ENCODE measurements at places on chromosomes 5 and 9.
A peak's percentile ranks its signal among the peaks of the same experiment; 100 is the strongest.

DNA sequence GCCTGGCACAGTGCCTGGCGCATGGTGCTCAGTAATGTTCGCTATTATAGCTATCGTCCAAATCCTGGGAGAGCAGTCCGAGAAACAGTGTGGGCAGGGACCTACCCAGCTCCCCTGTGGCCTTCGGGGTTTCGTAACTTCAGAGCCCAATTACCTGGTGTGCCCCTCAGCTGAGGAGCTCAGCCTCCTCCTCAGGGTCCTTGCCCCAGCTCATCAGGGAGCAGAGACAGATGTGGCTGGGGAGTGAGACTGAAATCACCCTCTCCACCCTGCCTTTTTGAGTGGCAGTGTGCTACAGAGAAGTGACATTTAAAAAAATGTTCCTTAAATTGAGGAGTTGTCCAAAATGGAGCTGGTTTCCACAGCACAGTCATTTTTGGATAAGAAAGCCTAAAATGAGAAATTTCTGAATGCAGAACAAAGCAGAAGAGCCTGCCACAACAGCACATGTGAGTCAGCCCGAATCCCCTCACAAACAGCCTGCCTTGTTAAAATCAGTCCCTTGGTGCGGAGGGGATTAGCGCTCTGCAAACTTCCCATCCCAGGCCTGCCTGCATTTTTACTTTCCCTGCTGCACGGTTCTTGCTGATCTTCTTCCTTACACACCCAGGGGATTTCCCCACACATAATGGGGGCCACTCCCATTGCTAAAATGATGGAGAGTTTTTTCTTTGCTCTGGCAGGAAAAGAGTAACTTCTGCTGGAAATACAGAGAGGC, 78.1 kb upstream of the PITX1 start:
- no peak for DNase-seq

DNA sequence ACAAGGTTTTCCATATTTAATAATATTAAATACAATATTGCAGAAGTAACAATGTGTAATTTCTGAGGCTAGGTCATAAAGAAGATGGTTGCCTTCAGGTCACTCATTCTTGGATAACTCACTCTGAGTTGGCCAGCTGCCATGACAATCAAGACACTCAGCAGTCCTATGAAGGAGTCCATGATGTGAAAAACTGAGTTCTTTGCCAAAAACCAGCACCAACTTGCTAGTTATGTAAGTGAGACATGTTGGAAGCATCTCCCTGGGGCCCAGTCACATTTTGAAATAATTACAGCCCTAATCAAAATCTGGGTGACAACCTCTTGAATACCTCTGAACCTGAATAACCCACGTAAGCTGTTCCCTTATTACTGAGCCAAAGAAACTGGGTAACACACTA, 453.2 kb downstream of the CDH18 start:
- DNase-seq, result peak; percentile 9

DNA sequence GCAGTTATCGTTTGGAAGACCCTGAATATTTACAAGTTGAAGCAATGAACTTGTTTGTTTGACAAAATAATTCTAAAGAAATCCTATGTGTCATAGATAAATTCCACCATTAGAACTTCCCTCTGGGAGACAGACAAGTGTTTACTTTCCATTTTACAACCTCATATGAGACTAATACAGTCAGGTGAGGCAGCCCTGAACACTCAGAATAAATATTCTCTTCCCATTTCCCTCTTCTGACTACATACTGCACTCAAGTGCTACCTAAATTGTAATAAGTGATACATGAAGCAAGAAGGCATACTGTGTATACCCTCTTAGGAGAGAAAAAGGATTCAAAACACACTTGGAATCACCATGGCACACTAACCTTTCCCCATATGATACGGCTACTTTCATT, 6.8 kb downstream of the RASEF start:
- DNase-seq, result no peak

DNA sequence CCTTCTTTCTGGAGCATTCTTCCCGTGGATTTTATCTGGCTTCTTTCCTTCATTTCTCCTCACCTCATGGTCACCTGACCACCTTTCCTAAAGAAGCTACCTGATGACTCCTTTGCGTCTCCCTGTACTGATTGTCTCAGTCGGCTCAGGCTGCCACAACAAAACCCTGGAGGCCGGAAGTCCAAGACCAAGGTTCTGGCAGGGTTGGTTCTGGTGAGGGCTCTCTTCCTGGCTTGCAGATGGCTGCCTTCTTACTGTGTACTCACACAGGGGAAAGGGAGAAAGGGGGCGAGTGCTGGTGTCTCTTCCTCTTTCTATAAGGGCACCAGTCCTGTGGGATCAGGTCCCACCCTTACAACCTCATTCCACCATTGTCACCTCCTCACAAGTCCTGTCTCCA, 140.0 kb downstream of the SYK start:
- no peak for DNase-seq

- no peak for DNase-seq
Observed at GRCh38 chr5:131766689-131767088, 30.1 kb downstream of the FNIP1 start.

DNA sequence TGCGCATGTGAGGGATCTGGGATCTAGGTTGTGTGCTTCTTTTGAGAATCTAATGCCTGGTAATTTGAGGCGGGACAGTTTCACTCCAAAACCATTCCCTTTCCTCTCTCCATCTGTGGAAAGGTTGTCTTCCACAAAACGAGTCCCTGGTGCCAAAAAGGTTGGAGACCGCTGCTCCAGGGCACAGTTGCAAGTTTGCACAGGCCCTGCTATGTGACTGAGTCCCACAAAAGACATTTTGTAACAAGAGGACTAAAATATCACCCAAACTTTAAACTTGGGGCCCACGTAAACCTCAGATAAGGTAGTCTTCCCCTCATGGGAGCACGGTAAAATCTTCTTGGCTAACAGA, 5.8 kb upstream of the ZNF367 start:
- no peak for DNase-seq

DNA sequence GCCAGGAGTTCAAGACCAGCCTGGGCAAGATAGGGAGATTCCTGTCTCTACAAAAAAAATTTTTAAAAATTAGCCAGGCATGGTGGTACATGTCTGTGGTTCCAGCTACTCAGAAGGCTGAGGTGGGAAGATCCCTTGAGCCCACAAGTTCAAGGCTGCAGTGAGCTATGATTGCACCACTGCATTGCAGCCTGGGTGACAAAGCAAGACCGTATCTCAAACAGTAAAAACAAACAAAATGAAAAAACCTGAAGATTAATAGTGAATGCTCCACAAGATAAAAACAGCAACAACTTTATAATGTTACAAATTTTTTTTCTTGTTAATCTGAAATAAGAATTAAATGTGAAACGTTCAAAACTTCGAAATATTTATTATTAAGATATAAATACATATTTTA, 2.7 kb upstream of the TMEM267 start:
- DNase-seq, result no peak

GRCh38 chr9:73132034-73132776, 19.5 kb upstream of the ANXA1 start:
- DNase-seq, result peak; percentile 91

DNA sequence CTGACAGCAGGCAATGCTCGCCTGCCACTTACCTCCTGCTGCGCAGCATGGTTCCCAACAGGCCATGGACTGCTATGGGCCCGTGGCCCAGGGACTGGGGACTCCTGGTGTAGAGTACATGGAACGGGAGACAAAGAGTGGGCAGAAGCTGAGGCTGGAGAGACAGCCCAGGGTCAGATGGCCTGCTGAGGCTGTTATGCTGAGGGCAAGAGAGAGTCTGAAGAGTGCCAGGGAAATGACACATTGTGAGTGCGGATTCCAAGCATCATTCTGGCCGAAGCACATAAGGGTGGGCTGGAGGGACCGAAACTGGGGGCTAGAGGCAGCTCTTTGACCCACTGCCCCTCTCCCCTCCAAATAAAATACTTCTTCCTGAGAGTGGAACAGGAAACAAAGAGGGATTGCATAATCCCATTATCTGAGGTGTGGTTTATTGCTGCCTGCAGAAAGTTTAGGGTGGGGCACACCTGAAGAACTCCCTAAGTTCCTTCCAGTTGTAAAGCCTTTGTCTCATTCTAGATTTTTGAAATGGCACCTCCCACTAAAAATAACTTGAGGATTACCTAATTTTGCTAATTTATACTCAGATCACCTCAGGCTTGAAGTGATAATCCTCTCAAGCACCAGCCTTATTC, 158.1 kb downstream of the ATP10B start:
- no peak for DNase-seq

DNA sequence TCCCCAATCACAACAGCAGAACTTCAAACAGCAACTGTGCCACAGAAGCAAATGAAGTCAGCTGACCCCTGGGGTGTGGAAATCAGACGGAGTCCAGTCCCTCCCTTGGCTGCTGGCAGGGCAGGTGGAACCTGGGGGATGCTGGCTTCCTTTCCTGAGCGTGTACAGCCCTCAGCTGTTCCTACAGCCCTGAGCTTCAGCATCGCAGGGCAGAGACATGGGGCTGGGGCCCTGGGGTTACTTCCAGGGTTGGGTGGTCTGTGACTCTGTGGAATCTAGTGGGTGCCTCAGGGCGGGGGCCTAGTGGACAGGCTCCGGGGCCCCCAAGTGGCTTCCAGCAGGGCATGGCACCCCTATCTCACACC, 7.3 kb upstream of the RXRA start:
- DNase-seq, result no peak

DNA sequence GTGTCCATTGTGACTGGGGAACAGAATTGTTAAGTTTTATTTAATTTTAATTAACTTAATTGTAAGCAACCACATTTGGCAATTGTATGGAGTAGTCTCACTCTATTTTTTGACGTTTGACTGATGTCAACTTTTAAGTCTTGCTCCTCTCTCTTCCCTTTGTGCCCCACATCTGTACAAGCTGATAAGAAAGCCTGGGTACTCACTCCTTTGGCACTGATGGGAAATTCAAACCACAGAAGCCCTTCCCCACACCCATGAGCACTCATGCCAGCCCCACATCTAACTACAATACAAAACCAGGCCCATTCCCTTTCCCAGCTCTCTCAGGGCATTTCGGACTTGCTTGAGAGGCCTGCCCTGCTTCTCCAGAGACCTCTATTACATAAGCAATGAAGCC, 451.5 kb upstream of the KIF2A start:
- no peak for DNase-seq

DNA sequence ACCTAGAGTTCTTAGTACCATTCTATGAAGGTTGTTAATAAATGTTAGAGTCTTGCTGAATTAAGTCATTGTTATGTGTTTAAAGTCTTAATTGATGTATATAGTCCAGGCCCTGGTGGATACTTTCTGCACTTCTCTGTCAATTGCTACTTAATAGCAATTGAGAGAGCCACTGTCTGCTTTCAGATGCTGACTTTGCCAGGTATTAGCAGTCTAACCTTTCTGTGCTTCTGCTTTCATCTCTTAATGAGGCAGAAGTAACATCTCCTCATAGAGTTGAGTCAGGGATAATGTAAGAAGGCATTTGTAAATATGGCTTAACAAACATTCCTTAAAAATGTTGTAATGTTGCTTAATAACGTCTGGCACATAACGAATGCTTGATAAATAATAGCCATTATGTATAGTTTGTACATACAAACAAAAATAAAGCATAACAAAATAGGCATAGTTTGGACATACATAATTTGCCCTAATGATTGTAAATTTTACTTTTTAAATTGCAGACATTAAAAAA, 28.3 kb downstream of the RASGRF2 start:
- DNase-seq, result no peak

GRCh38 chr9:82553654-82554366, 509.1 kb downstream of the RASEF start:
- DNase-seq, result no peak

GRCh38 chr5:176542596-176543427, 5.6 kb upstream of the RNF44 start:
- DNase-seq, result peak; percentile 70

DNA sequence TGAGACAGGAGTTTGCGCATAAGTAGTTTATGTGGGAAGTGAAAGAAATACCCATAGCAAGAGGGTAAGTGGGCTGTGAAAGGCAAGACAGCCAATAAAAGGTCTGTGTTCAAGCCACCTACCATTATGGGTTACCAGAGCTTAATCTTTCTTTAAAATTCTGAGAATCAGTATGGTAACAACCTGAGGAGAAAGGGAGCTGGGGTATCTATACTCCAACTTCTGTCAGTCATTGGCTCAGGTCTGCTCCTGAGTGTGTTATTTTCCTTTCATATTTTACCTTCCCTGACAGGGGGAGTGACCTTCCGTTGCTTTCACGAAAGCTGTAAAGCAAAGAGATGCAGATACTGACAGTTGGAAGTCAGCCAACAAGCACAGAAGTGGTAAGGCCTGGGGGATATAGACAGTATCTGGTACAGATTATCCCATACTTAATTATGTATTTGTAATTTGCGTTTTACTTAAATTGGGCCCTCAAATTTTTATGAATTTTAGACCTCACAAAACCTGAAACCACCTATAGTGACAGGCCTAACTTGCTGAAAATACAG, 233.4 kb downstream of the RAB3C start:
- DNase-seq, result no peak

- DNase-seq, result no peak
Observed at GRCh38 chr9:137075275-137075775, 2.0 kb upstream of the UAP1L1 start.

- DNase-seq, result no peak
Observed at GRCh38 chr5:168920019-168920810, 341.0 kb upstream of the PANK3 start.

- DNase-seq, result no peak
Observed at GRCh38 chr5:56527174-56527573, 288.2 kb upstream of the MAP3K1 start.

DNA sequence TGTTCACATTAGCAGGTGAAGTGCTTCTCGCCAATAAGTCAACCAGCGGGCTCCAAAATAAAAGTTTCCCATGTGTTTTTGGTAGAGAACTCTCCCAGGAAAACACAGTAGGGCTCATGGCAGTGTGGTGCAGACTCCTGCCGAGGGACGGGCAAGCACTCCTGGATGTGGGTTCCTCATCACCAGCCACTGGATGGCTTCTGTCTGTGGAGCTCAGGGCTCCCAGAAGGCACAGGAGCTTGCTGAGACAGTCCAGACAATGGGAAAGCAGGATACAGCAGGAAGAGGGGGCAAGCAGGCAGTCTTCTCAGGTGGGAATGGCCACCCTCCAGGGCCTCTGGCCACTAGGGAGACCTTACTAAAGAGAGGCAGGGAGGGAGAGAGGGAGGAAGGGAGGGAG, 142.4 kb downstream of the HSD17B3 start:
- no peak for DNase-seq

- peak; percentile 21 for DNase-seq
Observed at GRCh38 chr9:127723444-127723843, 7.6 kb downstream of the TTC16 start.

DNA sequence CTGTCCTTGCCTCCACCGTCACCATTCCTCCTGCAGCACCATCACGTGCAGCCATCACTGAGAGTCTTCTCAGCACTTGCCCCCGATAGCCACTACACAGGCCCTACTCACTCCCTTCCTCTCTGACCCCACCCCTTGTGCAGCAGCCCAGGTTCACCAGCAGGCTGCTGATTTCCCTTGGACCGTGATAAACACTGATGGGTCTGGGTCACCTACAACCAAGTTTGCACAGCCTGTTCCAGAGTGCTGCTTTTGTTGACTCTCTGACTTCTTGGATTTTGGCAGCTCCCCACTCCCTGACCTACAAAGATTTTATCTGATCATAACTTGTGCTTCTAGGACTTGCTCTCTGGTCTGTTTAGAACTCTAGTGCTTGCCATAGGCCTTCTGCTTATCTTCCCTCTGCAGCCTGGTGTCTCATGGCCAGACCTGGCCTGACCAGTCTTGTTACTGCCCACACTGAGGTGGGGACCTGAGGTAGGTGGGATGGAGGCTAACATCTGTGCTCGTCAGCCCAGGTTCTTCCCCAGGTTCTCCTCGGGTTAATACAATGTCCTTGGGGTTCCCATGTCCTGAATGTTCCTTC, 109.3 kb downstream of the TARS1 start:
- DNase-seq, result no peak

GRCh38 chr9:126698251-126698650, 84.5 kb downstream of the LMX1B start:
- DNase-seq, result no peak

All from adipocyte (in vitro differentiated cells).